ENCODE measurements at places on chromosomes 7 and 10.

GRCh38 chr7:38127216-38128207 lies 50.5 kb upstream of the STARD3NL start:
- no peak for DNase-seq

DNA sequence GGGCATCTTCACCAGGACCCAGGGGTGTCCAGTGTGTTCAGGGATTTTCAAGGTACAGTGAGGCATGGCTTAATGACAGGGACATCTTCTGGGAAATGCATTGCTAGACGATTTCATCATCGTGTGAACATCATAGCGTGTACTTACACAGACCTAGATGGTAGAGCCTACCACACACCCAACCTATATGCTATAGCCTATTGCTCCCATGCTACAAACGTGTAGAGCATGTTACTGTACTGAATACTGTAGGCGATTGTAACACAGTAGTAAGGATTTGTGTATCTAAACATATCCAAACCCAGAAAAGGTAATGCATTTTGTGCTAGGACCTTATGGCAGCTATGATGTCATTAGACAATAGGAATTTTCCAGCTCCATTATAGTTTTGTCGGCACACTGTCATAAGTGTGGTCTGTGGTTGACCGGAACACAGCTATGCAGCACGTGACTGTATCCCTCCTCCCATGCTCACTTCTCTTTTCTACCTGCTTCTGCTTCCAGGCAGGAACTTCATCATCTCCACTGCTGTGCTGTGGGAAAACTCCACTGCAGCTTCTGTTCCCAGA lies 416.2 kb upstream of the NFE2L3 start:
- no peak for DNase-seq

GRCh38 chr7:37110660-37111424 lies 337.8 kb downstream of the ELMO1 start:
- DNase-seq = no peak

DNA sequence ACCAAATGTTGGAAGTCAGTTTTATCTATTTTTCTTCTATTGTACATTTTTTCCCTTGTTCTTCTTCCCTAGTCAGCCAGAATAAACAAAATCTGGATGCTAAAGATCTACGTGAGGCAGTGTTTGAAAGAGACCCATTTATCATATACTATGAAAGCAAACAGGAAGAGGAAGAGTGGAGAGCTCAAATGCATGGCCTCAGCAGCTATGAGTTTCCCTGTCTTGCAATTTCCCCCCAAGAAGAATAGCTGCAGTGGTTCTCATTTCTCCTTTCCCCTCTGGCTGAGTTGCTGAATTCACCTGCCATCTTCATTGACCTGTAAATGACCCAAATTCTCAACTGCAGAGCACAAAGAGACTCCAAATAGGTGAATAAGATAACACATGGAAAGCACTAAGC lies 347.1 kb upstream of the NRP1 start:
- DNase-seq = no peak

DNA sequence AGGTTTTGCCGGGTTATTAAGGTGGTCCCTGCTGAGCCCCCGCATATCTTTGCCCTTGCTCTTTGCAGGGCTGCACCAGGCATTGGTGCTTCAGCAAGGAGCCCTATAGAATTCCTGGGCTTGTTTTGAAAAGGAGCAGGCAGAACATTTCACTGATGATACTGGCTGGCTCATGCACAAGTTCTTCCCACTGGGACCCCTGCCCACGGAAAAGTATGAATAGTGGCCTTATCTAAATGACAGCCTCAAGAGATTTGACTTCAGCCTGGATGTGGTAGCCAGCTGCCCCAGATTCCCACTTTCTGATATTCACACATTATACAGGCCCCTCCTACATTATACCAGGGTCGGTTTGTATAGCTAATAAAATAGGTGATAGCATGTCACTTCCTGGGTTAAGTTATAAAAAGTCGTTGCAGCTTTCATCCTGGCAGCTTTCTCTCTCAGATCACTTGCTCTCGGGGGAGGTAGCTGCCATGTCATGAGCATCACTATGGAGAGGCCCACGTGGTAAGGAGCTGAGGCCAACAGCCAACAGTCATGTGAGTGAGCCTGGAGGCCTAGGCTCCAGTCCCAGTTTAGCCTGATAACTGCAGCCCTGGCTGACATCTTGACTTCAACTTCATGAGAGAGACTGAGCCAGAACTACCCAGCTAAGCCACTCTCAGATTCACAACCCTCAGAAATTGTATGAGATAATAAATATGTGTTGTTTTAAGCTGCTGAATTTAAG lies 16.8 kb upstream of the CRTAC1 start:
- no peak for DNase-seq

DNA sequence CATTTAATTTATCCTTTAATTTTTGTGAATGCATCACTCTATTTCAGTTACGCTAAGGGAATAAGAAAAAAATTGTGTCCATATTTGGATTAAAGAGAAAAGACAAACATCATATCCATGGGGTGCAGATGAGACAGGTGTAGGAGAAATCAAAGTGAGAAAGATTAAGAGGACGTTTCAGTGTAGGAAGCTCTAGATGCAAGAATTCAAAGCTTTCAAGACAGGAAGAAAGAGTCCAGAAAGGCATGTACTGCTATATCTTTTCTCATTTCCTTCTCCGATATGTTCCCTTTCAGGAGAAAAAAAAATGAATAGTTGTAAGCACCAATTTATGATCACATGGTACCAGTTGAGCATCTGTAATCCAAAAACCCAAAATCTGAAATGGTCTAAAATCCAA lies 17.0 kb upstream of the C1GALT1 start:
- DNase-seq = no peak

- DNase-seq = no peak
Measured at GRCh38 chr10:88027570-88027969, 164.1 kb downstream of the PTEN start.

- DNase-seq = no peak
Measured at GRCh38 chr7:65295409-65295808, 78.2 kb upstream of the ZNF92 start.

DNA sequence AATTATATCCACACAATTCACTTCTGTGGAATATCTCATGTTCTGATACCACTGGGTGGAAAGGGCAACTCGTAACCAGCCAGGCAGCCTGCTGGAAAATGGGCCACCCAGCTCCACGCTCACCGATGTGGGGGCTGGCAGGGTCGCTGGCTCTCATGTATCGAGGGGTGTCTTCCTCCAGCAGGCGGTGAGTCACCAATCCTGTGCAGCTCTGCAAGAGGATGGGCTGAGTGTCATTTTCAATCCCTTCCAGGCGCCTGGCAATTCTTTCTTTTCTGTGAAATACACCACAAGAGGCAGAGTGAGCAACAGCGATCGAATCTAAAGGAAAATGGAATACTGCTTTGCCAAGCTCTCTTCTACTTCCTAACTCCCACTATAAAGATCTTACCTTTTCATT lies 80.1 kb downstream of the SVIL start:
- no peak for DNase-seq
